ENCODE measurements at places on chromosomes 4 and X. TPM values are rescaled to one million over a fixed set of nuclear protein-coding genes. Genes with fewer than 3 reads are reported as not detected.

GRCh38 chr4:130403221-130403620 is 1307.3 kb downstream of the C4orf33 start:
- no peak for DNase-seq

- DNase-seq = no peak
These were observed 53.4 kb downstream of the FAT4 start for GRCh38 chr4:125368146-125368545.

DNA sequence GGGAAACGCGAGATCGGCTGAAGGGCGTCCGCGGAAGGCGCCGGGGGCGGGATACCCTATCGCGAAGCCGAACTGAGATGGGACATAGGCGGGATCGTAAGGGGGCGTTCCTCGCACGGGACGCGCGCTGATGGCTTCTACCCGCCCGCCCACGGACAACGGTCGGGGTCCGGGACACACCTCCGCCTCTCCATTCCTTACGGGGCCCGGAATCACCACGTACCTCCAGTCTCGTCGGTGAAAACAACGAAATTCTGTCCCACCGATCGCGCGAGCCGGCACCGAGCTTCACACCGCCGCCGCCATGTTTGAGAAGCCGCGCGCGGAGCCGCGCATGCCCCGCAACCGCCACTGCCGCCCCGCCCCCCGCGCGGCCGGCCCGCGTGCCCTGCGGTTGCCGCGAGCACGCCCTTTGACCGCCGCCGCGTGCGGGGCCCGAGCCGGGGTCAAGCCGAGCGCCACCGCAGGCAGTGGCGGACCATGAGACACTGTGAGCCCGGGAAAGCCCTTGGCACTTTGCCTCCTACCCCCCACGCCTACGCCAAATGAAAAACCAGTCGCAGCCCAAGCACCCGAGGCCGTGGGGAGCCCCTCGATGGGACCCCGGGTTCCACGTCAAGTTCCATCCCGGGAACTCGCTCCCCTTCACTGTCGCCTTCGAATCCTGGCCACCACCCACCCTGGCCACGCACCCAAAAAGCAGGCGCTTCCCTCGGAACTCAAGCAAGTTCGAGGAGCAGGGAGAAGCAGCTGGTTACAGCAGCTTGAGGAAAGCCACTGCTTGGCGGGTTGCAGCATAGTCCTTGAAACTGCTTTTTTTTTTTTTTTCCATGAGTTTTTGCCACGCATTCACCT is at the start of gene SCML2:
Gene SCML2 (minus strand): TSS at position 320 of the 855 bp plus-strand sequence. CDS start 20,617 bp downstream, outside the sequence.
- DNase-seq = no peak

- no peak for DNase-seq
These were observed 73.5 kb downstream of the MOSPD2 start for GRCh38 chrX:14946606-14947155.

DNA sequence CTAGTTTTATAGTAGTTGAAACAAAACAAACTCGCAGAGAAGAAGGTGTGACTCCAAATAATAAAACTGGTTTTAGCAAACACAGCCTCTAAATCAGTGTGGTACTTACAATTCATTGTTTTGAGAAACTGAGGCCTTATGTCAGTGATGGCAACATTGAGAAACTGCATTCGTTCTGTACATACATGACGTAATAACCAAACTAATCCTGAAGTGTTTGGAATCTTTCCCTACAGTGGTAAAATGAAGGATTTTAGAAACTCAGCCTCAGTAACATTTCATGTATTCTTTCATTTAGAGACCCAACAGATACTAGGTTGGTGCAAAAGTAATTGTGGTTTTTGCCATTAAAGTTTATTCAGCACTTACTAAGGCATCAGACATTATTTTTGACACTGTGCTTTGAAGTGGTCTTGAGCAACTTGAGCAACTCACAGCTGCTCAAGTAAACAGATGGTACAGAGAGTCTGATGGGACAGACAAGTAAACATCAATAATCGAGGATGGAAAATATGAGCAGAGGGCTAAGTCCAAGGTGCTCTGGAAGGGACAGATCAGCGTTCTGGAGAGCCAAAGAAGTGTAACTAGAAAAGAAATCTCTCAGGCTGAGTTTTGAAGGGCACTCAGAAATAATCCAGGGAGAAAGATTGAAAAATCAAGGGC is 390.8 kb upstream of the BOD1L1 start:
- no peak for DNase-seq

DNA sequence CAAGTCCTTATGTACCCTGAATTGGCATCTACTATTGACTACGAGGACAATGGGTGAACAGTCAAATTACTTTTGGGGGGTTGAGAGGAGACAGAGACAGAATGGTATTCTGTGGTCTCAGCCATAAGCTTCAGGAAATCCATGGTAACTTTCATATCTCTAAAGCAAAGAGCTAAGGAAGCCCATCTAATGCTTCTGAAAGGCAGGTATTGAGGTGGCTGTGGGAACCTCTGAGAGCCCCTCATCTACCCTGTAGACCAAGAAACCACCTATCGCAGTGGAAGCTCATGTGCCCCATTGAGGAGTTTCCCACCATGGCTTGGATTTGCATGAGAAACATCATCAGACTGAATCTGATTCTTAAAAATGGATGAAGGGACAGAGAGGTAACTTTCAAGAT is 23.1 kb upstream of the BMP2K start:
- DNase-seq = no peak

DNA sequence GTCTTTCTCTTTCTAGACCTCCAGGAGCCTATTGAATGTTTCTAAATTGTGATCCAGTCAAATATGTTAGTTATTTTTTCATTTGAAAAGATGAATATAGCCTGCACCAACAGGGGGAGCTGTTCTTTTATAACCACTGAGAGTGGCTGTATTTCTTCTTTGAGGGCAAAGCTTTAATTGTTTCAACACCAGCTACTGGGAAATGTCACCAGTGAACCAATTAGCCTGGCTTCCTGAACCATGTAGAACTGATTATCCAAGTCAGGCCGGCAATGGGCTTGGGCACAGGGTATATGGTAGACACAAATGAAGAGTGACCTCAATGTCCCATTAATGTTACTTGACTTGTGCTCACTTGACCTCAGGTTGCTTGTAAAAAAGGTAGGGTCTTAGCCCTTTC is 4.8 kb upstream of the DAPP1 start:
- DNase-seq = no peak

- DNase-seq = no peak
These were observed 27.6 kb downstream of the INPP4B start for GRCh38 chr4:142818476-142818875.

DNA sequence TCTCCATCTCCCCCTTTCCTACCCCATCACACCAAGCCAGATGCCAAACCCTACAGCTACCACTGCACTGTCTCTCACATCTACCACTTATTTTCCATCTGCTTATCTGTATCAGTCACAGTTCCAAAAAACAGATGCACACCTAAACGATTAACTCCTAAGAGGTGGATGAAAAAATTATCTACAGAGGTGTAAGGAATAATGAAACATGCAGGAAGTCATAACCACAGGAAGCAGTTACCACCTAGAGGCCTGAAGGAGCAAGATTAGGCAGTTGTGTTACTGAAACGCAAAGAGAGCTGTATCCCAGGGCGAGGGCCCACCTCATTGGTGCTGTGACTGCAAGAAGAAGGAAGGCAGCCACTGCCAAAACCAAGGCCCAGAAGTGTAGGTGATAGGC is 87.8 kb upstream of the FAM241A start:
- no peak for DNase-seq

DNA sequence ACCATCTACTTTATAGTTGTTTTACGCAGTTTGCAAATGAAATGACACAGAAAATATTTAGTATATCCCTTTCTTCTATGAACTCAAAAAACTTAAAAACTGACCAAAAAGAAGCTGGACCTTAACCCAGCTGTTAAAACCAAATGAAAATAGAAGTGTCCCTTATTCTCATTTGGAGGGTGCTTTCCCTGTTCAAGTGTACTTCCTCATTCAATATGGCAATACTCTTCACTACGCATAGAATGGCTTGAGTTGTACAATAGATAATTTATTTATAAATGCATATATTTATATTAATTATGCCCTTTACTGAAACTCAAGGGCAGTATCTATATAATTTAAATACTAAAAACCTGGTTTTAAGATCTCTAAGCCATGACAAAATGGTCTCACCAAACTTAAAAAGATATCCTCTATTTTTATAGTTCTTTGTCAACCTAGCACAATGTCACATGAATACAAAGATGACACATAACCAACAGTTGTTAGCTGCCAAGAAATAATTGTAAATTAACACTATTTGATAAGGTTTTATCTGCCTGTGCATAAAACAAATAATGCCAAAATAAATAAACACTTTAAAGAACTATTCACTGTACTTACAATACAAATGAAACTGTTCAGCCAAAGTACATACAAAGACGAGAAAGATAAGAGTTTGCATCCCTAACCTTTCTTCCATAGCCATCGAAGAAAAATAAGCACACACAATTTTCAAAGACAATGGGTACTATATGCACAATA is 25.2 kb downstream of the YTHDC1 start:
- no peak for DNase-seq

FTHL17 gene
- total RNA-seq = not detected

ZNF827 gene
- 11.0 TPM for total RNA-seq

NKX3-2 gene
- 0.24 TPM for total RNA-seq

SOX3 gene
- total RNA-seq = not detected

HS3ST1 gene
- total RNA-seq = 0.26 TPM

TCP11X2 gene
- total RNA-seq = not detected

ZFP92 gene
- total RNA-seq = 0.38 TPM

TRO gene
- total RNA-seq = 1.0 TPM

FGF16 gene
- total RNA-seq = not detected
